WTC11 (cell line): ENCODE measurements at places on chromosomes 13 and 19.

DNA sequence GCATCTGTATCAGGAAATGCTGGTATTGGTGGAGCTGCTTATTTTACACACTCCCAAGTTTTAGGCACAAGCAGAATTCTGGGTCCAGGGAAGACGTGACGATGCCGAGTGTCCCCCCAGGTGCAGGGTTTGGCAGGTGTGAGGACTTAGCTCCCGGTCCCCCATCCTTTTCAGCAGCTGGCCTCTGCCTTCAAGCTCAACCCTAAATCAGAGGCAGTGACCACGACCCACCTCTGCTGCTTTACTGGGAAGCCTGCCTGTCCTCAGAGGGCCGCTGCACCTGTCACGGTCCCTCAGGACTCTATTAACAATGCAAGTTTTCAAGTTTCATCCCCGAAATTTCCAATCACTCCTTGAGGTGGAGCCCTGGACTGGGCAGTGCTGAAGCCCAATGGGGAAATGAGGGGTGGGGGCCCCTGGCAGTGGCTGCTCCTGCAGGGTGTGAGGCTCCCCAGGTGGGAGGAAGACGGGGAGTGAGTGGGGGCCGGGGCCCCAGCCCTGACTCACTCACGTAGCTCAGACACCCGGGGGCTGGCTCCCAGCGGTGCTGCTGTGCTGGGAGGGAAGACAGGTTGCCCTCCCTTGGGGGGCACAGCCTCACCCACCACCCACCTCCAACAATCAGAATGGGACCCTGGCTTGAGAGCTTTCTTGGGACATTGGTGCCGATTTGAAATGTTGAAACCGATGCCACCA is 92.6 kb upstream of the MCF2L start:
- DNase-seq, result no peak

GRCh38 chr13:100613031-100613430 is 24.4 kb upstream of the GGACT start:
- DNase-seq, result no peak

DNA sequence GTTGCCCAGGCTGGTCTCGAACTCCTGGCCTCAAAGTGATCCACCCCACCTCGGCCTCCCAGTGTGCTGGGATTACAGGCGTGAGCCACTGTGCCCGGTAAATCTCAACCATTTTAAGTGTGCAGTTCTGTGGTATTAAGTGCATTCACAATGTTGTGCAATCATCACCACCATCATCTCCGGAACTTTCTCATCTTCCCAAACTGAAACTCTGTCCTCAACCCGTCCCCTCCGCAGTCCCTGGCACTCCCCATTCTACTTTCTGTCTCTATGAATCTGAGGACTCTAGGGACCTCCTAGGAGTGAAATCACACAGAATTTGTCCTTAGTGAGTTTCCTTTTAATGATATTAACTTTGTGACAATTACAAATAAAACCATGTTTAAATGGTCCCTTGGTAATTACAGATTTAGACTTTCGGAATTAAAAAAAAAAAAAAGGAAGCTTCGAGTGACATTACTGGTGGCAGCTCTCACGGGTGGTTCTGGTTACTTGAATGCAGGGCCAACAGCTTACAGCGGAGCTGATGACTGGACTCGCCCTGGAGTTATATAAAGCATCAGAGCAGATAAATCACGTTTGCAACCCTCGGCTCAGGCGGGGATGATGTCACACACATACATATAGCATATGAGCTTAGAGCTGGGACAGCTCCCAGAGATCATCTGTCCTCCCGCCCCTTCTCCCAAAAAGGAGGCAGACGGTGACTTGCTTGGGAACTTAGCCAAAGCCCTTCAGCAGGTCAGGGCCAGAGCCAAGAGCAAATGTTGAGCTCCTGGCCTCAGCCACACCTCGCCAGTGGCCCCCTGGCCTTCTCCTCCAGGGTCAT is 89.8 kb downstream of the ZNF557 start:
- no peak for DNase-seq

DNA sequence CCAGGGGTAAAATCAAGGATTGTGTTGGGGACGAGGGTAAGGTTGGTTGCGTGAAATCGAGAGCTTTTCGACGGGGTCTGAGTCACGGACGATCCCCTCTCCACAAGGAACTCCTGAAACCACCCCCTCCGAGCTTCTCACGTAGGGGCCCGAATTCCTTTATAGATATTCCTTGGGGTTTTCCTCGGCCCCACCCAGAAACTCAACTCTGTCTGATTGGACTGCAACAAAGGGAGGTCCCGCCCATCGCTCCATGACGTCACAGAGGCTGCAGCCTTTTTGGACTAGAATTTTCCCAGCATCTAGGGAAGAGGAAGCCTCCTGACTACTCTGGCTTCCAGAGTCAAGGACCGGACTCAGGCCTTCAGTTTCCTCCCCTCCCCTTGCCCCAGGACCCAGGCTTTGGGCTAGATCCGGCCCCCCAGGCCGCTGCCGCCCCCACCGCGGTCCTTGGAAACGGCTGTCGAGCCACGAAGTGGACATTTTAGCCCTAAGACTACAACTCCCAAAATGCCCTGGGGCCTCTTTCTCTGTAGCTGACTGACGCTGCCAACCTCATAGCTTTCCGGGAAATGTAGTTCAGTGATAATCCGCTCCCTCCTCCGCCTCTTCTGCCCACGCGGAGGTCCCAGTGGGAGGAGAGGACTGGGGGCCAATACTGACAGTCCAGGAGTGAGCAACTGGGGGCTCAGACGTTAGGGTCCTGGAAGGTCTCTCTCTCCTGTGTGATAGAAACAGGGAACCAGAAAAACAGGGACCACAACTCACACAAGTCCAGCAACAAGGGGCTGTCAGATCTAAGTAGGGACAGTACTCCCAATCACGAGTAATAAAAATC is at the start of gene IZUMO1:
Gene IZUMO1, minus strand, starts transcription at position 172 of the 838 bp plus-strand sequence. CDS start 1,050 bp downstream, outside the sequence.
- DNase-seq, result peak; percentile 91

GRCh38 chr13:62910541-62911060 is 1495.0 kb upstream of the PCDH20 start:
- DNase-seq, result no peak

- DNase-seq, result no peak
These were observed 9.6 kb downstream of the STARD13 start for GRCh38 chr13:33275916-33276315.

DNA sequence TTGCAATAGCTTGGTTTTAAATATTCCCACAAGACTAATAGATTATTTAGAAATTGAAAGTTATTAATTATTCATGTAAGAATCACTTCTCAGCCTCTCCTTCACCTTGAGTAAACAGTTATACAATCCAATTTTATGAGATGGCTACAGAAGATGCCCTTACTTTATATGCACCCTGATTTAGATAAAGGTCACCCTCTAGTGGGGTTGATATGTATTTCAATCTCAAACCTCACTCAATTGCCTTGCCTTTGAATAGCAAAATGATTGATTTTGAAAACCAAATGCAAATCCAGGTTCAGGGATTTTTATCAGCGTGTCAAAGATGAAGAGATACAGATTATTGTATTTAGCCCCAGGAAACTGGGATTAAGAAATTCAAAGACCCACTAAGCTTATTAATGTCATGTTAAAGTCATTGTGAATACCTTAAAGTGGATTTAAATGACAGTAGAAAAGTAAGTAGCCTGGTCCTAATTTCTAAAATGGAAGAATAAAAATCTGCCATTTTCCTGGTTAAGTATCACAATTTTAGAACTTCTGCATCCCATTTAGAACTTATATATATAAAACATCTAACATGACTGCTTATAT is 305.1 kb downstream of the ITGBL1 start:
- no peak for DNase-seq

DNA sequence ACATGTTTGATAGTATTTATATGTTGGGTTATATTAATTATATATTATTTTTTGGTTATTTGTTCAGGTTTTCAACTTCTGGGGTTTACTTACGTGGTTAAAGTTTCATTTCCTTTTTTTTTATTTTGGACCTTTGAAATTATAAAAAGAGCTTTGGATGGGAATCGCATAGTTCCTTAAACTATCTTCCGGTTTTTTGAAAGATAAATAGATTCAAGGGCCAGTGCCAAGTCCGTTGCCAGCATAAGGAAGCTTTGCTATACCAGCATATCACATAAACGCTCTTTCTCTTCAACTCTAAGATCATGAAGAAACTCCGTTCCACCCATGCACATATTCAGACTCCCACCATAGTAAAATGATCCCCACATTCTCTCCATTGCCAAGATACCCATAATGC is 7.4 kb upstream of the OXGR1 start:
- DNase-seq, result no peak

DNA sequence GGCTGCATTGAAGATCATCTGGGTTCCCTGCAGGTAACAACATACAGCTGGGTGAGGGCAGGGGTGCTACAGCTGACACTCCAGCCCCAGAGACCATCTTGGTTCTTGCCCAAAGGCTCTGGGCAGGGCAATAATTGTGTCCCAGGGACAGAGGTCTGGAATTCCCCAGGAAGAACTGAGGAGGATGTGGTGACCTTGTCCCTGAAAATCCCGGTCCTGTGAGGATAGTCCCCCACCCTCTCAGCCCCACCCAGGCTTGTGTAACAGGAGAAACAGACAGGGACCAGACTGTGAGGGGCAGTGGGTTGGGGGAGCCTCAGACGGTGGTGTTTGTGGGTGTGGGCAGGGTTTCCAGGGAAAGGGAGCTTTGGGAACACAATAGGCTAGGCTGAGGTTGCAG is 63.5 kb downstream of the COLGALT1 start:
- DNase-seq, result no peak

DNA sequence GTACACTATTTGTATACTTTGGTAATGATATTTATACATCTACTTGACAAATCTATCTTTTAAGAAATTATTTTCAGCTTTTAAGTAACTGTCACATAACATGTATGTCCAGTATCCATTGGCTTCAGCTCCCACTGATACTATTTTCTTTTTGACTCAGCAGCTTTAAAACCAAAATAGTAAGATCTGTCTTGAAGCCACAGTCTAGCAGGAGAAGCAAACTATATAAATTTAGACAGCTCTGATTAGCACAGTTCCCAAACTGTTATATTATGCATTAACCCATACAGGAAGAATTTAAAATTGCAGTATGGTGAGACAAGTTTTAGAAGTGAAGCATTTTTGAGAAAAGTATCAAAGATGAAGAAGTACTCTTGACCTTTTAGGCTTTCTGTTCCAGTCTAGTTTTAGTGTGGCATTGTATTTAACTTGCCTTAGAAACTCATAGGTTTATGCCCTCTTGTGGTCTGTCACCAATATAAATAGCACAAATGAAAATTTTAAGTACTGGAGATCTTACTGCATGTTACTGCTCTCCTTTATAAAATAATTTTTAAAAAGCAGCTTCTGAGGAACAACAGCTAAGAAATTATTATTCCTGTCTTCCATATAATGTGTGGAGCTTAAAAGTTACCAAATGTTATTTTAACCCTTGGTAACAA is 24.7 kb downstream of the URI1 start:
- DNase-seq, result no peak

DNA sequence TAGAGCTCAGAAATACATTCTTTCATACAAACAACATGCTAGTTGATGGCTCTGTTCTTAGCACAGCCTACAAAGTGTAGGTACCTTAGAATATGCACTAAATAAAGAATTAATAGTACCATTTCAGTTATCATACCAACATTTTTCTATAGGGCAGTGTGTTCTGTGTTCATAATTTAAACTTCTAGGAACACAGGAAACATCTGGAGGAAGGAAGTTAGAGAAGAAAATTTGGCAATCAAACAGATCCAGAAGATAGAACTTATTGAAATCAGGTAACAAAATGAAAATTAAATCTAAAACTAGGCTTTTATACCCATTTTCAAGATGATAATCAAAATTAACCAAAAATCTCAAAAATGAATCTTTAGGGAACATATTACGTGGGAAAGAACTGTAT is 527.5 kb downstream of the DCT start:
- no peak for DNase-seq

GRCh38 chr13:31927219-31927653 is 104.3 kb upstream of the FRY start:
- DNase-seq, result no peak

- no peak for DNase-seq
These were observed 169.4 kb upstream of the HTR2A start for GRCh38 chr13:47066226-47066625.

DNA sequence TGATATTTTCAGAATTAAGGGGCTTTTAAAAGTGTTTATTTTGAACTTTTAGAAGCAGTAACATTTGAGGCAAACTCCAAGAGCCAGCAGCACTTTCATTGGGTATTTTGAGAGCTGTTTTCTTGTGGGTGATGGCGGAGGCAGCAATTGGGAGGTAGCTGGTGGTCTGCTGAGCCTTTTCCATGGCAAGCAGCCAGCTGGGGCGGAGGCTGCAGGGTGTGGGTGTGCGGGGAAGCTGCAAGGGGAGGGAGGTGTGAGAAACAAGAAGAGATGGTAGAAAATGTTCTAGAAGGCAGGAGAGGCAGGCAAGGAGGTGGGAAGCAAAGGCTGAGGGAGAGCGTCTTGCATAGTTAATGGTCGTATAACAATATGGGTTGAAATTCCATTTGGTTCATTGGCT is 223.4 kb upstream of the HTR2A start:
- no peak for DNase-seq

DNA sequence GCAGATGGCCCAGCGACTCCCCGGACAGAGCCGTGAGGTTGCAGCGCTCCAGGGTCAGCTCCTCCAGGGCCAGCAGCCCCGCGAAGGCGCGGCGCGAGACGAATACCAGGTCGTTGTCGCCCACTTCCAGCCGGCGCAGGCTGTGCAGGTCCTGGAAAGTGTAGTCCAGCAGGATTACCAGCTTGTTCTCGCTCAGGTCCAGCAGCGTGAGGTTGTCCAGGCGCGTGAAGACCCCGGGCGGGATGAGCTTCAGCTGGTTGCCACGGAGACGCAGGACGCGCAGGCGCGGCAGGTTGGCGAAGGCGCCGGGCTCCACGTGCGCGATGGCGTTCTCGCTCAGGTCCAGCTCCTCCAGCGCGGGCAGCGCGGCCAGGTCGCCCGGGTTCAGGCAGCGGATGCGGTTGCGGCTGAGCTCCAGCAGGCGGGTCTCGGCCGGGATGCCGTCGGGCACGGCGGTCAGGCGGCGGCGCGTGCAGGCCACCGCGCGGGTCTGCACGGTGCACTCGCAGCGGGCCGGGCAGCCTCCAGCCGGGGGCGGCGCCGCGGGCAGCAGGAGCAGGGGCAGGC is 9.3 kb upstream of the PEAK3 start:
- peak; percentile 77 for DNase-seq

DNA sequence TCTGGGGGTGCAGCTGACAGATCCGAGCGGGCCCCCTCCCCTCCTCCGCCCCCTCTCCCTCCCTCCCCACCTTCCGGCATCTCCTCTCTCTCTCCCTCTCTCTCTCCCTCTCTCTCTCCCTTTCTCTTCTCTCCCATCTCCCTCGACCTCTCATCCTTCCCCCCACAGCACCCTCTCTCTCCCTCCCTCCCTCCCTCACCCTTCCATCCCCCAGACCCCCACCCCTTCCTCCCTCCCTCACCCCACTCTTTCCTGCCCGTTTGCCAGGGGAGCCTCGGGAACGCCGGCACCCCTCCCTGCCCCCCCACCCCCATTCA is 666 bp downstream of the CELF5 start:
- no peak for DNase-seq

GRCh38 chr19:48509467-48510194 is 2.0 kb downstream of the LMTK3 start:
- no peak for DNase-seq

- peak; percentile 52 for DNase-seq
These were observed 2.0 kb downstream of the FARP1 start for GRCh38 chr13:98144801-98145350.
